Endodermal cell (in vitro differentiated cells): ENCODE measurements at places on chromosomes 7 and 10. TPM values are rescaled to one million over a fixed set of nuclear protein-coding genes. Genes with fewer than 3 reads are reported as not detected.

TMEM229A gene
- 1.5 and 2.1 TPM in 2 replicates for total RNA-seq

- H3K27ac ChIP-seq = no peak overlapping the region
- H3K27me3 ChIP-seq = peaks cover 27% of the 10 kb centered on the region
- peaks cover 4% of the 10 kb centered on the region for H3K4me1 ChIP-seq
- H3K36me3 ChIP-seq = no peaks in the 10 kb centered on the region
Measured at GRCh38 chr10:59711871-59712494, 2.3 kb upstream of the SLC16A9 start.

DNA sequence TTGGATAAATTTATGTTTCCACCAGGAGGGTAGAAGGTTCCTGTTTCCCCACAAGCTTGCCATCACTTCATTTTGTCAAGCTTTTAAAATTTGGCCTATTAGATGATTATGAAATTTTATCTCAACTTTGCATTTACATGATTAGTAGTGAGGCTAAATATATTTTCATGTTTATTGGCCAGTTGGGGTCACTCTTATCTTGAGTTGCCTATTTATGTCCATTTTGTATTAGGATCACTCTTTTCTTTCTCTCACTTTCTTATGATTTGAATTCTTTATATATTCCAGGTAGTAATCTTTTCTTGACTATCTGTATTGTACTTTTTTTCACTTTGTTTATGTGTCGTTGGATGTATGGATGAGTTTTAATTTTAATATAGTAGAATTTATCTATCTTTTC lies 218.6 kb upstream of the SLC26A5 start:
- H3K4me3 ChIP-seq = no peak overlapping the region
- peaks cover 11% of the 10 kb centered on the region for H3K4me1 ChIP-seq
- no peaks in the 10 kb centered on the region for H3K27me3 ChIP-seq

DNA sequence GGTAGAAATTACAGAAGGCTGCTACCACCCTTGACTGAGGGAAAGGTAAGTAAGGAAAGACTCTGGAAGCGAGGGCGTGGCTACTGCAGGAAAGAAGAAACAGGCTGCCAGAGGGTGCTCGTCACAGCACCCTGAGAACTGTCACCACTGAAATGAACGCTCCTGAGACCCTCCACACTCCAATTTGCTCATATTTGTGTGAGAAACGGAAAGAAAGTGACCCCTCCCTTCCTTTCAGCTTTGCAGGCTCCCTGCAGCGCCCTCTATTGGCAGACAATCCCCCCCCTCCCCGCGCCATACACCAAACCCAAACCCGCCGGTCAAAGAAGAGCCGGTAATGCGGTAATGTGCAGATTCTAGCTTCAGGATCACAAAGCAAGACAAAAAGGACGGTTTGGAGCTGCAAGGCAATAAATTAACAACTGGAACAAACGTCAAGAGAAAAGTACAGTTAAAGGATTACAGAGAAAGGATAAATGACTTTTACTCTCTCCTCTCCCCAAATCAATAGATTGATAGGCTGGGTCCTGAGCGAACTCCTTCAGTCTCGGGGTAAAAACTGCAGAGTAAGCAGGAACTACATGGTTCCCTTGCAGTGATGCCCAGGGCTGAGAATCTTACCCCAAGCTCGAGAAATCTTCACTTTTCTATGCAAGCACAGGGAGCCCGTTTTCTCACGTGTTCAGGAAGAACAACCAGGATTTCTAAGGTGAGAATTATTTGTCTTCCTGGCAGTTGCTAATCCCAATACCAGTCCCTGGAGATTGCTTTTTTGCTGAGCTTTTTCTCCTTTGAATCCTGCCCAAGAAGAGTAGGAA lies 47.6 kb downstream of the STEAP1B start:
- no peaks in the 10 kb centered on the region for H3K36me3 ChIP-seq
- H3K27me3 ChIP-seq = no peaks in the 10 kb centered on the region
- peak overlapping the region; percentile 28 for H3K4me3 ChIP-seq

DNA sequence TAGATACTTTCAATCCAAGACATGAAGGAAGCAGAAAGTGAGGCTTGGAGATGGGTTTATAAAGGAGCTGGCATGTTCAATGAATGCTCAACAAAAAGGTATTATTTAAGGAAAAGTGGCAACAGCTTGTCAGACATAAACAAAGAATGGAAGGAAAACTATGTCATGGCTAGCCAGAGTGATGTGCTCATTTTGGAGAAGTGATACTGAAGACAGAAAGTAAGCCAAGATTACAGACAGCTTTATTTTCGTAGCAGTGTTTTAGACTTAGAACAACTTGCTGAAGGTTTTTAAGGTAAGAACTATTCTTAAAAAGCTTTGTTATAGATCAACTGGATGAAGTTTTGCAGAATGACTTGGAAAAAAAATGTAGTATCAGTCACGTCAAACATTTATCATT lies 160.5 kb upstream of the FERD3L start:
- H3K27me3 ChIP-seq = no peaks in the 10 kb centered on the region
- H3K4me1 ChIP-seq = peaks cover 3% of the 10 kb centered on the region
- no peak overlapping the region for H3K4me3 ChIP-seq

GRCh38 chr10:6396652-6397051 lies 183.4 kb downstream of the PRKCQ start:
- no peaks in the 10 kb centered on the region for H3K4me1 ChIP-seq
- H3K36me3 ChIP-seq = no peaks in the 10 kb centered on the region
- H3K27me3 ChIP-seq = no peaks in the 10 kb centered on the region
- no peak overlapping the region for H3K4me3 ChIP-seq
